Stimulated activated CD8-positive, alpha-beta memory T cell treated with anti-CD3 and anti-CD28 coated beads, Interleukin-12 subunit alpha, Interleukin-12 subunit beta, amount 100 ng/mL, for 4 hours (primary cell): ENCODE measurements at places on chromosomes 7 and 10.

DNA sequence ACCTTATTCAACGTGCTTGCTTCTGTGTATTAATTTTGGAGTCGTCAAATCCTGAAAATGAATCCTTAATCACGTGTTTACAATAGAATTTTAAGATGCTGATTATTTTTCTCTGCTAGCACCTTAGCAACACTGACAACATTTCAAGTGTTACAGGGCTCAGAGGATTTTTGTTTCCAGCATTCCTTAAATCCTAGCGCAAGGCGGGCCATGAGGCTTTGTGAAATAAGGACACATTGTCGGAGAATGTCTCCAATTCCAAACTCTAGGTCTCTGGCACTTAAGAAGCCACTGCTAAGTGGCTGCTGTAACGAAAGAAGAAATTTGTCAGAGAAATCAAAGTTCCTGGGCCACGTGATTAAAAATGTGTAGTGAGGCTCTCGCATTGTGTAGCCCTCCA is 390.9 kb upstream of the CELF2 start:
- DNase-seq = no peak

- no peak for DNase-seq
Observed at GRCh38 chr10:110558041-110558440, 9.5 kb upstream of the SMC3 start.

GRCh38 chr7:110153222-110153621 is 937.7 kb upstream of the LRRN3 start:
- DNase-seq = no peak

GRCh38 chr7:157267516-157267915 is 69.3 kb upstream of the DNAJB6 start:
- DNase-seq = no peak

DNA sequence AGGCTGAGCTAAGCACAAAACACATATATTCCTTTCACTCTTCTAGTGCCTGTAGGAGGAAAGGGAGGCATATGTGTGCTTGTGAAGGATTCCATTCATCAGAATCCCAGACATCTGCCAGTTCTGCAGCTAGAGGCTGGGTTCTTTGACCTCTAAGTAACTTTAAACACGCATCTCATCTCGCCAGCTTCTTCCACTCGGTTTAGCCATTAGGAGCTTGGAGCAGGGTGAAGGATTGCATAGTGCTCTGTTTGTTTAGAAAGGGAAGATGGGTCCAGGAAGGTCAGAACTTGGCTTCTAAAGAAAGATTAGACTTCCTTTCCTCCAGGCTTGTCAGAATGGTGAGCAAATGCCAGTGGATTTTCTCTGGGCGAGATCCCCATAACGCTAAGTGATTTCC is 43.6 kb downstream of the HK1 start:
- no peak for DNase-seq

DNA sequence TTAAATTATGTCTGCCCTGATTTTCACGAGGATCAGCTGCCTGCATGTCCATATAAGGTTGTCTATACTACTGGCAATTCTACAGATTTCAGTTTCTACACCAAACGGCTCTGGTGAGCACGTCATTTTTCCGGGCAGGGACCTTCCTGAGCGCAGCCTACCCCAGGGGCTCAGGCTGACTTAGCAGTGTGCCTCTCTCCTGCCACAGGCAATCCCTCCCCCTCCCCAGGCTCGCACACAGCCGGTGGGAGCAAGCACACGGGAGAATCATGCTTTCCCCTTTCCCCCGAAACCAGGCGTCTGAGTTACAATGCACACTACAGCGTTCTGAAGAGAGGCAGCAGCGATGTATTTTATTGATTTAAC is 1.7 kb downstream of the KLF6 start:
- no peak for DNase-seq
